Activated CD4-positive, alpha-beta T cell treated with anti-CD3 and anti-CD28 coated beads, Interleukin-2, amount 10 ng/mL, durations not matched to agents 7 days and 5 days (primary cell): ENCODE measurements at places on chromosomes 1 and 21. TPM values are rescaled to one million over a fixed set of nuclear protein-coding genes. Genes with fewer than 3 reads are reported as not detected.

OR2W3 gene
- 0.37 TPM for total RNA-seq

APCS gene
- total RNA-seq, result not detected

DNA sequence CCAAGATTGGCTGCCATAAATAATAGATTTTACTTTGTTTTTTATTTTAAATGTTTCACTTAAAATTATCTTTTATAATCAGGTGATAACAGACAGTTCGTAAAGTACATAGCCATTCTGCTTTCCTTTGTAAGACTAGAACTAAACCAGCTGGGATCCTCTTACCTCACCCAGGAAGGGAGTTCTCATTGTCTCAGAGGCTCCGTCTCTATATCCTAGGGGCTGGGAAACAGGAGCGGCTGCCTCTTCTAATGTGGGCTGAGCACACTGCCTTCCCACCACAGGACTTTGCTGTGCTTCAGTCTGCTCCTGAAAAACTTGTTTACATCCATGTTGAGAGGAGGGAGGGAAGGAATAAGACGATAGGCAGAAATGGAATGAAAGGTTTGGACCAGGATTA lies 45.6 kb upstream of the PGD start:
- no peaks in the 10 kb centered on the region for H3K4me1 ChIP-seq
- no peak overlapping the region for H3K4me3 ChIP-seq

DNA sequence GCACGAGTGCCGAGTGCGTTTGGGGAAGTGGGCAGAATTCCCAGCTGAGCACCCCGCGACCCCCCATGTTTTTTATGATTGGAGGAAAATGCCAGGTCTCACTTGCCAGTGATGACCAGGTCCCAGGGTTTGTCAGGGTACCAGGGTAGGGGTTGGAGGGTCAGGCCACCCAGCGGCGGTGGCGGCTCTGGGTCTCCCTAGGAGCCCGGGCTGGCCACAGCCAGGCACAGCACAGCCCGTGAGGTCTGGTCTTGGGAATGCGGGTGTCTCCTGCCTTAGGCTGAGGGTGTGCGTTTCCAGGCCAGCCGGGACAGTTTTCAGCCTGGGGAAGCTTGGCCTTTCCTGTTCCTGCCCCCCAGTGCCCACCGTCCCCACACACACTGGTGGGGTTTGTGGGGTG lies 22.7 kb downstream of the PRKCZ start:
- H3K27ac ChIP-seq, result no peak overlapping the region
- DNase-seq, result no peak
- H3K36me3 ChIP-seq, result peaks cover 3% of the 10 kb centered on the region
- H3K27me3 ChIP-seq, result no peaks in the 10 kb centered on the region
- H3K4me3 ChIP-seq, result no peak overlapping the region

DNA sequence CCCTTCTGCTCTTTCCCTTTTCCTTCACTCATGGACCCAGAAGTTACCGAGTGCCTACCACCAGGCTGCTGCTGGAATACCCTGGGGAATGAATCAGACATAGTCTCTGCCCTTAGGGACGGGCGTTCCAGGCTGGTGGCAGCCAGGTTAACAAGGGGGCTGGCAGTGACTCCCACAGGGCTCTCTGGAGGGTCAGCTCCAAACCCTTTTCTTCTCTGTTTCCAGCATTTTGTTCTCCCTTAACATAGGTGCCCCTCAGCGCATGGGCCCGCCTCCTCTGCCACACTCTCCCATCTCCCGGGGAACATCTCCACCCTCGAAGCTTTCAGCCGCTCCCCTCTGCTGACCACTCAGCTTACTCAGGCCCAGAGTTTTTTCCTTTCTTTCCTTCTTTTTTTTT lies 62.9 kb upstream of the LRP8 start:
- no peak for DNase-seq
- H3K4me1 ChIP-seq, result peaks cover 4% of the 10 kb centered on the region
- no peak overlapping the region for H3K27ac ChIP-seq
- H3K27me3 ChIP-seq, result peaks cover 15% of the 10 kb centered on the region
- H3K36me3 ChIP-seq, result no peaks in the 10 kb centered on the region
